Activated CD8-positive, alpha-beta memory T cell treated with anti-CD3 and anti-CD28 coated beads for 1 hour (primary cell): ENCODE measurements at places on chromosomes 2 and 18.

- DNase-seq = no peak
Observed at GRCh38 chr2:190199530-190199929, 120.1 kb downstream of the HIBCH start.

- DNase-seq = no peak
Observed at GRCh38 chr18:34718610-34719009, 8.5 kb downstream of the DTNA start.

DNA sequence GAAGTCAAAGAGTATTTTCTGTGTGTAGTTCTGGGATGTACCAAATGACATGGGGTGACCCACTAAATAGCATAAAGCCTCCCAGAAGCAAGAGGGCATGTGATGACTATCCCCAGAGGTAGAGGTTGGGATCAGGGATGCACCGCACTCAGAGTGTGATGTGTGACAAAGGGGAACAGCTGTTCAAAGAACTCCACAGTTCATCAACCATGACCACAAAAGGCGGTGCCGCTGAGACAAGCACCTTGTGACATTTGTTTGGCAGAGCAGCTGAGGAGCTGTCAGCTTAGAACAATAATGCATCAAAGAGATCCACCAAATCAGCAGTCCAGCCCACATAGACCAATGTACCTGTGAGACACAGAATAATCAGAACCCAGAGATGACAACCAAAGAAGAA, 81.3 kb downstream of the VWC2L start:
- DNase-seq = no peak

GRCh38 chr2:233413559-233414272, 59.4 kb downstream of the DGKD start:
- DNase-seq = peak; percentile 67

- no peak for DNase-seq
Observed at GRCh38 chr2:20427931-20428526, 18.8 kb upstream of the RHOB start.
